Mucosa of descending colon (tissue), 3 donors: ENCODE measurements at places on chromosomes 1 and 21.

GRCh38 chr1:210262897-210263272 is 30.3 kb downstream of the SERTAD4 start:
- no peak for DNase-seq

- no peak for DNase-seq
Measured at GRCh38 chr1:70288166-70288565, 66.4 kb downstream of the ANKRD13C start.

GRCh38 chr1:59947047-59947938 is 20.7 kb upstream of the CYP2J2 start:
- DNase-seq: peak; percentile 53

DNA sequence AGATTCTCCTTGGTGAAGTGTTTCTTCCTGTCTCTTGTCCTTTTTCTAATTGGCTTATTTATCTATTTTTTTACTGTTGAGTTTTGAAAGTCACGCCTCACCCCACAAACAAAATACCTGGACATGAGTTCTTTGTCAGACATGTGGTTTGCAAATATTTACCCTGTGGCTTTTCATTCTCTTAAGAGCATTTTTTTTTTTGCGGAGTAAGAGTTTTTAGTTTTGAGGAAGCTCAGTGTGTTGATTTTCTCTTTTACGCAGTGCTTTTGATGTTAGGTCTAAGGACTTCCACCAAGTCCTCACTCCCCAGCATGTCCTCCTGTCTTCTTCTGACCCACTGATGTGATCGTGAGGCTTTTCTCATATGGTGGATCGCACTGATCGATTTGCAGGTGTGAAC is 7.6 kb downstream of the DFFB start:
- DNase-seq: no peak

GRCh38 chr1:15403962-15404580 is 5.6 kb upstream of the EFHD2 start:
- DNase-seq: no peak

- DNase-seq: no peak
Measured at GRCh38 chr1:209072481-209072880, 511.0 kb upstream of the CAMK1G start.

- no peak for DNase-seq
Measured at GRCh38 chr1:229352975-229353374, 10.1 kb upstream of the CCSAP start.

GRCh38 chr1:36560177-36560576 is 77.5 kb upstream of the CSF3R start:
- DNase-seq: no peak

DNA sequence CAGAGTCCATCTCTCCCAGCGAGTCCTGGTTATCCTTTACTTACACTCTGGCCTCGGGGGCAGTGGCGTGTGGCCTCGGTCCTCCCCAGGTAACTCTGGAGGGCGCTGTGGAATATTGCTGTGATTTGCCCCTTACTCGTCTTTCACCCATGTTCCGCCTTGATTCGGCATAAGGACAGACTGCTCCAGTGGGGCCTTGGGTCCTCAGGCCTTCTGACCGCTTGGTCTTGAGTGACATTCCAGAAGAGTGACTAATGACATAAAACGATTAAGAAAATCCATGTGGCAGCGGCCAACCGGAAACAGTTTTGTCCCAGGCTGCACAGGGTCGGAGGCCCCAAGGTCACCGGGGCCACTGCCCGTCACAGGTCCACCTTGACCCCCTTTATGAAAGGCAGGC is 11.0 kb downstream of the ICMT start:
- no peak for DNase-seq

- DNase-seq: no peak
Measured at GRCh38 chr1:53195246-53196016, 1.2 kb upstream of the CPT2 start.
